ENCODE measurements at places on chromosomes 2 and 18.

GRCh38 chr2:41294331-41294730, 753.5 kb upstream of the PKDCC start:
- DNase-seq = no peak

DNA sequence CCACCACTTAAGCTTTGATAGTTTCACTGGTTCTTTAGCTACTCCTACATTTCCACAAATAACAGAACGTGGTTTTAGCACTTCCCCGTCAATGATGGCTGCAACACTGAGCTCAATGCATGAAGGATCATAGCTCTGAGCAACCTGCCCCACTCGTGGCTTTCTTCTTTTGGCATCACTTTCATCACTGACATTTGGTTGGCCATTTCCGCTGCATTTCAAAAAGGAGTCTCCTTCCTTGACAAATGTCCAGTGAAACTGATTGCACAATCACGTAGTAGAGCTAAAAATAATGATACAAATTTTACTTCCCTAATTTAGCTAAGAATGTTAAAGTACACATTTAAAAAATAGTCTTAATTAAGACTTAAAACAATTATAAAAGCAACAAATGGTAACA, 205.2 kb upstream of the HDAC4 start:
- no peak for DNase-seq

GRCh38 chr2:97702731-97703470, 10.5 kb upstream of the ZAP70 start:
- DNase-seq = peak; percentile 61

- DNase-seq = no peak
Measured at GRCh38 chr18:26826656-26827235, 38.8 kb downstream of the AQP4 start.

- DNase-seq = no peak
Measured at GRCh38 chr2:219641390-219642068, 14.1 kb downstream of the SLC4A3 start.

GRCh38 chr2:196533772-196534397, 105.6 kb upstream of the CCDC150 start:
- no peak for DNase-seq

DNA sequence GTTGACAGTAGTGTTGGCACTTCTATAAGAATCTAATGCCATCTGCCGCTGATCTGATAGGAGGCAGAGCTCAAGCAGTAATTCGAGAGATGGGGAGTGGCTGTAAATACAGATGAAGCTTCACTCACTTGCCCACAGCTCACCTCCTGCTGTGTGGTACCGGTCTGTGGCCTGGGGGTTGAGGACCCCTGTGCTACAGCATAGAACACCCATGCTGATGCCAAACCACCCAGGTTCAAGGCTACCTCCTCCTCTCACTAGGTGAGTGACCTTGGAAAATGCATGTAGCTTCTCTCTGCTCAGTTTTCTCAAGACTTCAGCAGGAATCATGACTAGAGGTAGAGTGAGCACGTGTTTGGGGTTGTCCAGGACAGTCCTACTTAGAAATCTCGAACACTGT, 263.4 kb downstream of the SH3BP4 start:
- no peak for DNase-seq

DNA sequence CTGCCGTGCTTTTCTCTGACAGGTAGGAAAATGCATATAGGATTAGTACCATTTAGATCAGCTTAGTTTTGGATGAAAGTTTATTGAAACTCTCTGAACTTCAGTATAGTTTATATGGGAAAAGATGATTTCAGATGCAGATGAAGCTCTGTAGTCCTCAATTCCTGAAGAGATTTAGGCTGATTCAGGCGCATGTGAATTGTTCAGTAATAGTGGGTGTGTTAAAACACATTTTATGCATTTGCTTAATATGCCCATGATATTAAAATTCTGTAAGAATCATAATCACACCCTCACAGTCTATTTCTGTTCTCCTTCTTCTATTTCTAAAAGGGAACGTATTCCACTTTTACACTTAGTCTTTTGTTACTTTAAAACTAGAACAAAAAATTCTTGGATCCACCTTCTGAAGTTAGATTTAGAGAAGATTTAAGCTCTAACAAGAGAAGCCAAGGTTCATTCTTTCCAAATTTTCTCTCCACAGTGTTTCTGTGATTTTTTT, 44.5 kb upstream of the FAM237A start:
- DNase-seq = no peak

DNA sequence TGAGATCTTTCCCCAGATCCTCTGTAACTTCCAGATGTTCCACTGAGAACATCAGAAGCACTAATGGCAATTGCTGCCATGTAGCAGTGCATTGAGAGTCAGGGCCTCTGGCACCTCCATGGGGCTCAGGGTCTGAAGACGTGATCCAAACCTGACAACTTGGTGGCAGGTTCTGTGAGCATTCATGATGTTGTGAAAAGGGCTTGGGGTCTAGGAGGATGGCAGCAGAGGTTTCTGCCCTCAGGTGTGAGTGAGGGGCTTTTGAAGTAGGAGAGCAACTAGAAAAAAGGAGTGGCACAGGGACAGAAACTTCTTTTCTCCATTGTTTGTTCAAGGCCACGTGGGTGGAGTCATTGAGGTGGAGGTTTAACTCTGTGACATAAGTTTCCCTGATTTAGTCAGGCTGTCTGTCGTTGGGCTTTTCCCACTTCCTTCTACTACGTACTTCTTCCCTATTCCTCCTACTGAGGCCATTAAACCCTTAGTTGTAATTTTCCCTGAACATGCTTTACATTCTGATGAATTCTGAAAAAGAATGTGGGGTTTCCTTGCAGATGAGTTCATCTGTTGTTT, 13.1 kb downstream of the CFLAR start:
- no peak for DNase-seq

- DNase-seq = no peak
Measured at GRCh38 chr2:85694052-85695025, at the start of gene GNLY. GNLY (plus strand) TSS chr2:85694358; CDS start chr2:85694419, 61 bp downstream.

- DNase-seq = peak; percentile 64
Measured at GRCh38 chr18:57533006-57533867, 53.3 kb downstream of the FECH start.

GRCh38 chr18:55387139-55387984, 200.6 kb downstream of the TCF4 start:
- no peak for DNase-seq

DNA sequence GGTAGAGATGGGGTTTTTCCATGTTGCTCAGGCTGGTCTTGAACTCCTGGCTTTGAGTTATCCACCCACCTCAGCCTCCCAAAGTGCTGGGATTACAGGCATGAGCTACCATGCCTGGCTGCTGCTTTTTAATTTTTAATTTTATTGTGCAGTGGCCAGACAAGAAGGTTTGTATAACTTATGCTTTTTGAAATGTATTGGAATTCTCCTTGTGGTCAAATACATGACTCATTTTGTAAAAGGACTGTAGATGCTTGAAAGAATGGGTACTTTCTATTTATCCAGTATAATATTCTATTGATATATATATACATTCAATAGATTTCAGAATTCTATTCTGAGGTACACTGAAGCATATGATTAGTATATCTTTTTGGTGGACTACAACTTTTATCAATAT, 82.6 kb upstream of the ST3GAL5 start:
- DNase-seq = no peak

- DNase-seq = no peak
Measured at GRCh38 chr2:135048122-135048521, 875 bp upstream of the MAP3K19 start.

DNA sequence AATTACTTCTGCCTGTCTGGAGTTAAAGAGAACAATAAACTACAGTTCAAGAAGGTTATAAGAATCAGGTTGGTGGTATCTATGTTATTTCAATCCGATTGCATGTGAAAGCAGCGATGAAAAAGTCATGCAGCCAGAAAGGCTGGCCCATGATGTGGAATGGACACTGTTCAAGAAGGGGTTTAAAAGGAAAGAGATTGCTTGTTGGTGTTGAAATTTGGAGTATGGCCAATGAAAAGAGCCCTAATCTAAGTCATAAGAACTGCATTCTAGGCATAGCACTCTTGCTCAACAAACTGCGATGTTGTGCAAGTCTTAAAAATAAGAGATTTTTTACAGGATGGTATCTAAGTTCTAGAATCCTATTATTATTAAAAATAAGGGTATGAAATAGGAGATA, 61.3 kb downstream of the EFEMP1 start:
- no peak for DNase-seq

- DNase-seq = no peak
Measured at GRCh38 chr2:16644221-16644925, 21.3 kb downstream of the CYRIA start.

DNA sequence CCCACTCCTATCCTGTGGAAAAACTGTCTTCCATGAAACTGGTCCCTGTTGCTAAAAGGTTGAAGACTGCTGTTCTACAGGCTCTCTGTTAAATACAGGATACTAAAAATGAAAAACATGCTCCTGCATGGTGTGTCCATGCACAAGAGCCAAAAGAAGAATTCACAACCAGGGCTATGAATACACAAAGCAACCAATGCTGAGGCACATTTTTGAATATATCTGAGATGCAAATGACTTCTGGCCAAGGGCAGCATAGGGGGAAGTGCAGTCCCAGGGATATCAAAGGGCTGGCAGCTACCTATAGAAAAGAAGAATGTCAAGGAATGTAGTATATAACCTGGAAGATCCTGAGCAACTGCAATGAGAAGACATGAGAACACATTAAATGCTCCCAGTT, 6.6 kb downstream of the NEMP2 start:
- DNase-seq = no peak

DNA sequence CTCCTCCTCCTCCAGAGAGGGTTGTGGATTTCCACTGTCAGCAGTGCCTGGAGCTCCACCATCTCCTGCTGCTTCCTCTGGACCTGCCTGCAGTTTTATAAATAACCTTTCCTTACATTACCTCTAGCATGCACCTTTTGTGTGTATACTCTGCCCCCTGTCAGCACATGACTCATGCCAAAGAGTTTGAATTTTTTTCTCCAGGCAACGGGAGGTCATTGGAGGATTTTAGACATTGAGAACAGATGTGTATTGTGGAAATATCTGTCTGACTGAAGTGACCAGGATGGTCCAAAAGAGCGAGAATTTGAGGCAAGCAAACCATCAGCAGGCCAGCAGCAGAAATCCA, 31.7 kb downstream of the IL37 start:
- peak; percentile 7 for DNase-seq

- DNase-seq = no peak
Measured at GRCh38 chr2:80361904-80362303, 57.4 kb upstream of the LRRTM1 start.
